MV-4-11 (cell line): ENCODE measurements at places on chromosomes 12 and 14.

DNA sequence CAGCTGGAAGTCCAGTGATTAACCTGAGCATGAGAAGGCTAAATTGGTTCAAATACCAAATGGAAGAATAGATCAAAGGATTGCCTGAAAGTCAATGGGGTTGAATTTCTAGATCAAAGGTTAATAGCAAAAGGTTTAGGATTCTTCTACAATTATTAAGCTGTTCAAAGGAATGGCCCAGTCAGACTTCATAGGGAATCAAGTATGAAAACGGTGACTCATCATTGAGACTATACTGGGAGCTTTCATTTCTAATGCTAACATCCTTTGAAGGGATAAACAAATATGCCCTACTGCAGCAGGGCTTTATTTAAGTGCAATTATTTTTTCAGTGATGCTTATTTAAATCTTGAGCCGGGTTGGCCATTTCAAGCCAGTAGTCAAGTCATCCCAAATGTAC, 152.8 kb downstream of the RIMBP2 start:
- DNase-seq, result no peak

DNA sequence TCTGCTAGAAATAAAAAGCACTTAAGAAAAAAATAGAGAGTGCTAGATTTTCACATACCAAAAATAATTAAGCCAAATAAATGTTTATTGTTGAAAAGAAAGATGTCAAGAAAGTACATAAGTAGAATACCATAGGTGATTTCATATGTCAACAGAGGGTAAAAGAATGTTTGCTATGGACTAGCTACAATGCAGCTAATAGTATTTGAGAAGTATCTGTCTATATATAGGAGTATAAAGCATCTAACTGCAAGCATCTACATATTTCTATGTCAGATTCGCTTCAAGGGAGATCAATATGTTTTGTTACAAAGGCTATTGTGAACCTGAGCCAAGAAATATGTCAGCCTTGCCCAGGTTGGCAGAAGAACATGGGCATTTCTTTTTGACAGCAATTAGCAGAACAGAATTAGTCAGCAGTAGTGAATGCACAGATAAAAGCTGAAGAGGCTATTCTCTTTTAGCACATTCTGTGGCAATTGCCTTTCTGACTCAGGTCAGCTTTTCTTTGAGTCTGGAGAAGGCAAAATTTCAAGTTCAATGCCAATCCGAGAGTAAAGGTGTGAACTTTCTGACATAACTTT, 140.1 kb downstream of the ALG10B start:
- DNase-seq, result no peak

- peak; percentile 77 for DNase-seq
Measured at GRCh38 chr12:42695490-42695995, 106.0 kb upstream of the PRICKLE1 start.

- no peak for DNase-seq
Measured at GRCh38 chr12:113055594-113056380, 743 bp upstream of the DTX1 start.

DNA sequence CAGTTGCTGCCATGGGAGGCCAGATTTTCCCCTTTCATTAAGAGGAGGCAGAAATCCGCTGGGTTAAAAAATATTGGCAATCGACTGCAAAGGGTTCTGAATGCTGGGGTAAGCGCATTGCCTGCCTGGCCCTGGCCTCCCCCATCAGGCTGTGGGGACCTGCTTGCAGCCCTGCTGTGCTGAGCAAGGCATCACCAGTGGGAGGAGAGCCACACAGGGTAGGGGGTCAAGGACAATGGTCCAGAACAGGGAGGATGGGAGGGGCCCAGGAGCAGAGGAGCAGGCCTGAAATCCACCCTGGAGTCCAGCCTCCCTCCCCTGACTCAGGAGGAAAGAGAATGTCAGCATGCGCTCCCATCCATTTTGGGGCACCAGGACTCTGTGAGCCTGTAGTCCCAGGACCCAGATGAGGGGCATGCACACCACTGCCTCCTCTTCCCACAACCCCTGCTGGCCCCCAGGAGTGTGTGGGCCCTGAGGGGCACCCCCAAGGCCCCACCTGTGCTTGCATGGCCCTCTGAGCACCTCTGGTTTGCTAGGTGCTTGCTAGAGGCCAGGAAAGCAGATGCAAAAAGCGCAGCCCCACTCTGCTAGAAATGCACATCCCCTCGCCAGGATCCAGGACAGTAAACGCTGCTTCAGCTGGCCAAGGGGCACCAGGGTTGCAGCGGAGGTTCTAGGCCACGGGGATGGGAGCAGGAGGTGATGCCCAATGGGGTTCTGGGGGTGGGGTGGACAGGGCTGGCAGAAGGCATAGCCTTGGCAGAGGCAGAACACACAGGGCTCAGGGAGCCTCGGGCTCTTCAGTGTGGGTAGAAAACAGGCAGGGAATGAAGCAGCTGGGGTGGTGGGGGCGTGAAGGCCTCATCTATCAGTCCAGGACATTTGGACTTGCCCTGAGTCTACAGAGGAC, 14.6 kb downstream of the TESC start:
- DNase-seq, result no peak

- no peak for DNase-seq
Measured at GRCh38 chr14:97262336-97262735, 465.2 kb downstream of the VRK1 start.

DNA sequence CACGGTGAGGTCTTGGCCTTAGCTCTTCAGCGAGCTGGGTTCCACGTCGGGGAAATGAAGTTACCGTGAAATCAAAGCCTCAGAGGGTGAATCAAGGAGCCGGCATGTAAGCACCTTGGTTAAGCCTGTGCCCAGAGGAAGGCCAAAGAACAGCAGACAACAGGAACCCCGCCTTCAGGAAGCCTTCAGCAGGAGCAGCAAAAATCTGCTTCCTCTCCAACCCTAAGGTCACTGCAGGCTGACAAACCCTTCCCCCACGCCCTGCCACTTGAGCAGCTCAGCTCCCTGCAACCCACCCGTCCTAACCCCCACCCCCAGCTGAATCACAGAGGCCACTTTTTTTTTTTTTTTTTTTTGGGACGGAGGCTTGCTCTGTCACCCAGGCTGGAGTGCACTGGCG, 72.9 kb upstream of the LTA4H start:
- DNase-seq, result peak; percentile 64

DNA sequence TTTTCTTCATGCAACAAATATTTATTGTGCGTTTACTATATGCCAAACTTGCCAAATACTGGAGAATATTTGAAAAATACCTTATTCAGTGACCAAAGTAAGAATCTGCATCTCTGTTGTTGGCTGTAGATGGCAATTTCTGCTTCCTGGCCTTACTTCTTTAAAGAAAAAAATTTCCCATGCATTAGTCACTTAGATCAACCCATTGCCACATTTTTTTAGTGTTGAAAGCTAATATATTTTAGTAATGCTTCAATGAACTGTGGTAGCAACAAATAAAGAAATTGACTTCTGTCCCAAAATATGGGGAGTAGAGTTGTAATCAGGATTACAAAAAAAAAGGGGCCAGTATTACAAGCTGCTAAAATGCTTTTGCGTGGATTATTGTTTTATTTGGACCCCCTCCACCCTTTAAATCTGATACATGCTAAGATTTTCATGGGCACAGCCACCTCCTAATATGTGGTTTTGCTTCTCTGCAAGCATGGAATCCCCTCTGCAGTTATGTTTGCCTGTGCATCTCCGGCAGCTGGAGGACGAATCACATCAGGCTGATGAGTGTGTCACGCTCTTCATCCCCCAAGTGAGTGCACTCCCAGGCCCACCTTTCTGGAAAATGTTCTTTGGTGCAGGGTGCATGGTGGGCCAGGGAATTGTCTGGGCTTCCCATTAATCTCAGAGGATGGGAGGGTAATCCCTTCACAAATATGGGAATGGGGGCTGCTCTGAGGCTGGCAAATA, 38.1 kb upstream of the PTCSC3 start:
- DNase-seq, result no peak

- DNase-seq, result peak; percentile 99
Measured at GRCh38 chr14:105065280-105066228, at the start of gene GPR132. TSS of gene GPR132 (minus strand) at chr14:105065430. CDS start at chr14:105055420, 10,010 bp downstream.

- DNase-seq, result no peak
Measured at GRCh38 chr12:1697271-1697670, 6.4 kb downstream of the ADIPOR2 start.

DNA sequence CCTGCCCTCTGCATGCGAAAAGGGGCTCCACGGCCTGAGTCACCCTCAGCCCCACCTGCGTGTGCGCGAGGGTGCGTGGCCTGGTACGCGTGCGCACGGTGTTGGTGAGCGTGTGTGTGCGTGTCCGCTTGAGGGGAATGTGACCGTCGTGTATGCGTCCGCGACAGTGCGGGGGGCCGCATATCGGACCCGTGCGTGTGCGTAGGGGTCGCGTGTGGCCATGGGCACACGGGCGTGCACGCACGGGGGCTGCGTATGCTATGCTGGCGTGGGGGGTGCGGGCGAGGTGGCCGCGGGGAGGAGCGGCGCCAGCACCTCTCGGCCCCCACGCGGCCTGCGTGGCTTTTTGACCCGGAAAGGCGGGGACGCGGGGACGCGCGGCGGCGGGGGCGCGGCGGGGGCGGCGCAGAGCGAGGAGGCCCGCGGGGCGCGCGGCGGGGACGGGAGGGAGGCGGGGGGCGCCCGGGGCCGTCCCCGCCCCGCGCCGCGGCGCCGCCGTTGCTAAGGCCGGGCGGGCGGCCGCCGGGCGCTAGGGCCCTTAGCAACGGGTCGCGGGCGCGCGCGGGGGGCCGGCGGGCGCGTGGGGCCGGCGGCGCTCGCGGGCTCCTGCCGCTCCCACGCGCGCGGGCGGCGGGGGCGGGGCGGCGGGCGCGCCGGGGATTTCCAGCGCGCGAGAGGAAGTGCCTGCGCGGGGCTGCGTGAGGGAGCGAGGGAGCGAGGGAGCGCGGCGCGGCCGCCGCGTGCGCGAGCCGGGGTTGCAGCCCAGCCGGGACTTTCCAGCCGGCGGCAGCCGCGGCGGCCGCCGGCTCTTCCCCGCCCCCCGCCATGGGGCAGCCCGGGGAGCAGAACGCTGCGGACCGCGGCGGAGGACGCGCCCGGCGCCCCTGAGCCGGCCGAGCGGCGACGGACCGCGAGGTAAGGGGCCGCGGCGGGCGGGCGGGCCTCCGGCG, at the start of gene TRAF3:
TSS of gene TRAF3 (plus strand) at position 689 of the 950 bp plus-strand sequence. CDS start 92,753 bp downstream, outside the sequence.
- DNase-seq, result peak; percentile 36

DNA sequence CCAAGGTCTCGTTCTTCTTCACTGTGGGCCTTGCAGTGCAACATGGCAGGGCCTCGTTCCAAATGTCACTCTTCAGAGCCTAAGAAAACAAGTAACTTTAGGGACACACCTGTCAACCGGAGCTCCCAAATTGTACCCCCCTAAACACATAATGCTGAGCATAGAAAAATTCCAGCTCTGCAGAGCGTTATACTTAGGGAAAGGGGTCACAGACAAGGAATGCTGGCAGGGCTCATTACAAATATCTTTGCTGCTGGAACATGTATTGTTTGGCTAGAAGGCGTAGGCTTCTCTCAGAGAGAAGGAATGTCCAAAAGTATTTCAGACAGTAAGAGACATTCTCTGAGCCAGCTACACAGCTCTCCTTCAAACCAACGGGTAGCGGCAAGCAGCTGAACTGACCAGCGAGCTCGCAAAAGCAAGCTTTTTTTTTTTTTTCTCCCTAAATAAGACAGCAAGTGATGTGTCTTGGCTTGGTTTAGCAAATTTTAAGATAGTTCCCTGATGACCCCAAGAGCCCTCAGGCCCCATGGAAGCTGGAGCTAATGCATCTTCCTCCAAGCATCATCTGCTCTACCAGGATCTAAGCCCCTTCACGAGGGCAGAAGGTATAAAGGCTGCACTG, 24.5 kb downstream of the SSH1 start:
- DNase-seq, result no peak

- no peak for DNase-seq
Measured at GRCh38 chr14:77709412-77709811, 1.5 kb downstream of the SLIRP start.

DNA sequence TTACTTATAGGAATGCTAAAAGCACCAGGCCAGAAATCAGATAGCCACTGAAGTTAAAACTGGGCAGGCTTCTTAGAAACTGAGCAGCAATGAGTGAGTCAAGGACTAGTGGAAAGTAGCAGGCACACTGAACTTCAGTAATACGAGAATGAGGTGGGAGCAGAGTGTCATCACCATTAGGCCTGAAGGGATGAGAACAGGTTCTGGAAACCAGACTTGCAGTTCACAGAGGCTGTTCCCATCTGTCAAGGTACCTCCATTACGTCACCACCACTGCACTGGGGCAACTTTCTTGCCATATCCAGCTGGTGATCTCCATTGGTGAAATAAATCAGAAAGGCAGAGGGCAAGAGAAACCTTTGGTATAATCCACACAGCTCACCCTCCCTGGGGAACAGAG, 15.6 kb downstream of the ZNF10 start:
- DNase-seq, result no peak

GRCh38 chr12:22051114-22051698, 5.2 kb downstream of the CMAS start:
- DNase-seq, result no peak

GRCh38 chr12:121823101-121823726, 19.4 kb downstream of the SETD1B start:
- no peak for DNase-seq

GRCh38 chr12:69343885-69344612, 4.1 kb upstream of the LYZ start:
- no peak for DNase-seq

GRCh38 chr12:120720234-120720986, 5.2 kb upstream of the ACADS start:
- peak; percentile 43 for DNase-seq

DNA sequence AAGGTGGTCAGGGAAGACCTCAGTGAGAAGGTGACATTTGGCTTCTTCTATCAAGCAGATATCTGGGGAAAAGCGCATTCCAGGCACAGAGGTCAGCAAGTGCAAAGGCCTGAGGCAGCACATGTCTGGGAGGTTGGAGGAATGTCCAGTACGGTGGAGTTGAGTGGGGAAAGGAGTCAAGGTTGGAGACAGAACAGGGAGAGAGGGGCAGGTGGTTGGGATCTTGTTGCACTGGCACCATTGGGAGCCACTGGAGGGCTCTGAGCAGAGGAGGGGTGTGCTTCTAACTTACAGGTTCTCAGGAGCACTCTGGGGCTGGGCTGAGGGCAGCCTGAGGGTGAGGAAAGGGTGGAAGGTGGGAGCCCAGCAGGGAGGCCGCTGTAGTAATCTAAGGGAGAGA, 52.1 kb downstream of the EID3 start:
- DNase-seq, result no peak

- peak; percentile 66 for DNase-seq
Measured at GRCh38 chr12:108768591-108769500, 37.5 kb upstream of the CORO1C start.

- no peak for DNase-seq
Measured at GRCh38 chr12:13074396-13075117, 28.9 kb downstream of the GSG1 start.

GRCh38 chr12:76025601-76026575, 5.7 kb downstream of the PHLDA1 start:
- DNase-seq, result no peak

GRCh38 chr14:82837611-82838140, 1304.0 kb upstream of the SEL1L start:
- DNase-seq, result no peak

GRCh38 chr14:89332031-89332430, 85.0 kb downstream of the FOXN3 start:
- no peak for DNase-seq

DNA sequence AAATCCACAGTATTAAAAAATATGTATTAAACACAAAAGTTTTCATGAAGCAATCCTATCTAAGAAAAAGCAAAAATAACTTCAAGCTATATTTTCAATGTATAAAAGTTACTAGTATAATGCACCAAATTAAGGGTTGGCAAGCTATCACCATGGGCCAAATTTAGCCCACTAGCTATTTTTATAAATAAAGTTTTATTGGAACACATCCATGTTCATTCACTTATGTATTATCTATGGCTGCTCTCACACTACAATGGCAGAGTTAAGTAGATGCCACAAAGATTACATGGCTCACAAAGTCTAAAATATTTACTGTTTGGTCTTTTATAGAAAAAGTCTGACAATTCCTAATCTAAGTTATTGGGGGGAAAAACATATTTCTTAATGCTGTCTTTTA, 17.6 kb downstream of the KLHL28 start:
- no peak for DNase-seq

- peak; percentile 7 for DNase-seq
Measured at GRCh38 chr12:38664661-38665269, 240.6 kb downstream of the CPNE8 start.
